ENCODE measurements at places on chromosomes 5 and 9.

GRCh38 chr9:30507166-30507565 lies 1877.3 kb upstream of the ACO1 start:
- no peak for DNase-seq

DNA sequence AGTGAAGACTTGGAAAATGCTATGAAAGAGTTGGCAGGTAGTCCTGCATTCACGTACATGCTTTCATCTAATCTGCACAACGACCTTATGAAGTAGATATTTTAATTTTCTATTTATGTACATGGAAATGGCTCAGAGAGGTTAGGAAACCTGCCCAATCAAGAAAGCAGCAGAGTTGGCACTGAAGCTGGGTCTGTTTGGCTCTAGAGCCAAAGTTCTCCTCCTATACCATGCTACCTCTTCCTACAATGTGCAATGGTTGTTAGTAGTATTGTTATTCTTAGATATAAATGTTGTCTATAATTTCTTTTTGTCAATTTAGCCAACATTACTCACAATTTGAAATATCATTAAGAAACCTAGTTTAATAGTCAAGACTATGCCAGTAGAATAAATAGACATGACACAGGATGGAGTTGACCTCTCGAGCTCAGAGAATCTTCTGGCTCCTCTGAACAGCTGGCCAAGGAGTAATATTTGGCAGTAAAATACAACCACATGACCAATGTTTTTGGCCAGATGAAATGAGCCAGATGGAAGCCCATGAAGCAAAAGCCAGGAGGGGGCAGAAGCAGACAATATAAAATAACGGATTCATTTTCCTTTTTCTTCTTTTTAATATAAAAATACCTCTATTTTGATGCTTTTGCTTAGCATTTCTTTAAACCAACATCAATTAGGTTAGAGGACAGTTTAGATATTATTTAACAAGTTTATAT lies 542.3 kb downstream of the PDE4D start:
- DNase-seq: no peak

DNA sequence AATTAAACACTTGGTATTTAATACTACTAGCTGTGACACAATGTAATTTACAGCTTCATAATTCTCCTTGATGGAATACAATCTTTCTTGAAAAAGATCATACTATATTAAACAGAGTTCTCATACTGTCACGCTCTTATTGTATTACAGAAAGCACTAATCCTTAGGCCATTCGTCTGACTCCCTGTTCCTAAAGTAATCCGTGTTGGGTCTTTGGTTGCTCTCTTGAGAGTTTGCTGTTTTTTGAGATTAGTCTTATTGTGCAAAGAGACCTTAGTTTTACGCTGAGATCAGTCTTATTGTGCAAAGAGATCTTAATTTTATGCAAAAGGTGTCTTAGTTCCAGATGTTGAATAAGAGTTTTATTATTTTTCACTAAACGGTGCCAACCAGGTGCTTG lies 190.6 kb downstream of the ISL1 start:
- no peak for DNase-seq

- no peak for DNase-seq
These were observed 303.2 kb downstream of the ACTL7B start for GRCh38 chr9:108552459-108553040.

GRCh38 chr9:121013911-121014310 lies 36.2 kb downstream of the C5 start:
- no peak for DNase-seq

DNA sequence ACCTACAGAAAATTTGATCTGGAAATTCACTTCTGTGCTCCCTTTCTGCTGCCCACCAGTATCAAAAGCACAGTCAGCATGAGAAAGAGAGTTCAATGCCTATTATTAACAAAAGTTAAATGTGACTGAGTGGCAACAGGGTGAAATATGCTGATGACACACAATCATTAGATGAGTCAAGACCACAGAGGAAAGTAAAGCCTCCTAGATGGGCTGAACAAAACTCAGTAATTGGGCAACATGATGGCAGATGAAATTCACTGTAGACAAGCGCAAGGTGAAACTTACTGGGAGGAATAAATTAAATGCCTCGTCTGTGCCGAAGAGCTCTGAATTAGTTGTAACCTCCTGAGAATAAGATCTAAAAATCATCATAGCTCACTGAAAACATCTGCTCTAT lies 752.8 kb downstream of the IRX1 start:
- DNase-seq: no peak

GRCh38 chr9:36842560-36843530 lies 191.2 kb downstream of the PAX5 start:
- DNase-seq: no peak

DNA sequence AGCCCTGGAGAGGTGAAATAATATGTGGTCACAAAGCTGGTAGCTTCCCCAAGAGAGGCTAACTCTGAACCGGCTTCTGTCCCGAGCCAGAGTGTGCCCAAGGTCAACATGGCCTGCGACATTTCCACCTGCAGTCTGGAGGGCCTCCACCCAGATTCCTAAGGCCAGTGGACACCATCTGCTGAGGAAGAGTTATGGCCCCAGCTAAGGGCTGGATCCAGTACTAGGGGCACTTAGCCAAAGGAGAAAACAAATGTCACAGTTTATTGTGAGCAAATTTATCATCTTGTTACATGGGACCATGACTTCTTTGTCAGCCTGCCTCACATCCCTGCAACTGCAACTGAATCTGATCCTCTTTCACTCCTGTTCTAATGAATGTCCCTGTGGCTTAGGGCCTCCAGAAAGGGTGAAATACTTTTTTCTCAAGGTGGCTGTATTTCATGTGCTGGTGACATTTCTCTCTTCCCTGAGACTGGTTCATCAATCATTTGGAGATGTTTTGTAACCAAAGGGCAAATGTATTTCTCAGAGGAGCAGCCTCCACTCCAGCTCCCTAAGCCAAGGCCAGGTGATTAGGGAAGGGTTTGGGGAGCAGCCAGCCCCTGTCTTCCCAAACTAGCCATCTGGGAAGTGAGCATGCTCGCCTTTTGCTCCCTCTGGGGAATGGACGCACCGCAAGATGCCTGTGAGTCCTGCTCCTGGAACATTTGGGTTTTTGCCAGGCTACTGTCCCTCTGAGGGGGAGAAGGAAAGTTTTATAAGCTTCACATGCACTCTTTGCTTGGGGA lies 148.3 kb downstream of the CMYA5 start:
- no peak for DNase-seq

DNA sequence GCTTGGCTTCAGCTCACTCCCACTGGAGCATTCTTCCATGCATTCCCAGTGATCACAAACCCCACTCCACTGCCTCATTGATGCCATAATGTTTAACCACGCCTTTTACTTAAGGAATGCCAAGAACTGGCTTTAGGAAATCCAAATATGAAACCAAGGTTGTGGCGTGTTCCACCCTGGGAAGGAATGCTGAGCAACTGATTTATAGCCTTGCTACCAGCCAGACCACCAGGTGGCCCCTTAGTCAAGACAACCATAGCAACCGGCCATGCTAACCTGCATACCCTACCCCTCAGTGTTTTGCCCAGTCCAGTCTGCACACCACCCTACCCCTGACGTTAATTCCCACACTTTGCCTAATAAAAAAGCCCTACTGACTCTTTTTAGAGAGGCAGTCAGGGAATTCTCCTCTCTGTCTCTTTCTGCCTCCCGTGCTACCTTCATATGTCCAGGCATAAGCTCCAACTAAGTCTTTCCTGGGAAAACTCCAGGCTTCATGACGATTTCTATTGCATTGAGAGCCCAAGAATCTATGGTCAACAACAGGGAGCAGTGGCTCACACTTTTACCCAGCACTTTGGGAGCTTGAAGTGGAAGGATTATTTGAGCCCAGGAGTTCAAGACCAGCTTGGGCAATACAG lies 27.0 kb upstream of the PRRC2B start:
- no peak for DNase-seq

- DNase-seq: no peak
These were observed 173.2 kb downstream of the DIRAS2 start for GRCh38 chr9:90469435-90469834.

- DNase-seq: no peak
These were observed 154.9 kb upstream of the VLDLR start for GRCh38 chr9:2466703-2467102.

GRCh38 chr5:170896779-170897178 lies 35.0 kb downstream of the RANBP17 start:
- no peak for DNase-seq

DNA sequence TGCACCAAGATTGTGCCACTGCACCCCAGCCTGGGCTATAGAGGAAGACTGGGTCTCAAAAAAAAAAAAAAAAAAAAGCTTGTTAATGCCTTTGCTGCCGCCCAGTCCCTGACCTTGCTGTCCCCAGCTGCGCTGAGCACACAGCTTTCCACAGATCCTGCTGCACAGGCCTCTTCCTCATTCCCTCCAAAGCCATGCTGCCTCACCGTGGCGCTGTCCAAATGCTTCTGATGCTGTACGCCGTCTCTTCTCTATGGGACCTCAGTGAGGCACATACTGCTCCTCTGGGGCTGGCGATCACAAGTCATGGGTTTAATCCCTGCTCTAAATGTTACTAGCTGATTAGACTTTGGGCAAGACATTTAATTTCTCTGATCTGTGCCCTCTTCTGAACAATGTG lies 234.1 kb downstream of the FBXL7 start:
- no peak for DNase-seq

- DNase-seq: no peak
These were observed 77.6 kb downstream of the SMIM15 start for GRCh38 chr5:61084658-61085057.

GRCh38 chr9:73153793-73154227 lies 2.1 kb downstream of the ANXA1 start:
- no peak for DNase-seq

GRCh38 chr5:150525163-150525562 lies 17.2 kb downstream of the NDST1 start:
- DNase-seq: no peak

GRCh38 chr5:95808686-95809413 lies 13.7 kb downstream of the GLRX start:
- peak; percentile 52 for DNase-seq

- DNase-seq: no peak
These were observed 18.0 kb upstream of the ATP10B start for GRCh38 chr5:160869989-160870521.

DNA sequence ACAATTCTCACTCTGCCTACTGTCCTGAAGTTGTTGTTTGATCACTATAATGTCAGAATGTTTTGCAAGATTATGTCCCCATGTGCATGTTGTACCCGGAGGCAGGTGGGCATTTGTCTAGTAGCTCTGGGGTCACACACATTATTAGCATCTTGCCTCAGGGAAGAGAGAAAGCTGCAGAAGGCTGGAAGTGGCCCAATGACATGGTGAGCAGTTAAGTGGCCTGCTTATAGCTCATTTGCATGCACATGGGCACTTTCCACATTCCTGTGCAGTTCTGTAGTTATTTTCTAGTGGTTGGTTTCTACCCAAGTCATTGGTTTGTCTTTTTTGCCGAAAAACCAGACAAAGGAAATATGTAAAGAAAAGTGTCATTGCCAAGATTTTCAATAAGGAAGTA lies 80.9 kb downstream of the MAP1B start:
- no peak for DNase-seq

DNA sequence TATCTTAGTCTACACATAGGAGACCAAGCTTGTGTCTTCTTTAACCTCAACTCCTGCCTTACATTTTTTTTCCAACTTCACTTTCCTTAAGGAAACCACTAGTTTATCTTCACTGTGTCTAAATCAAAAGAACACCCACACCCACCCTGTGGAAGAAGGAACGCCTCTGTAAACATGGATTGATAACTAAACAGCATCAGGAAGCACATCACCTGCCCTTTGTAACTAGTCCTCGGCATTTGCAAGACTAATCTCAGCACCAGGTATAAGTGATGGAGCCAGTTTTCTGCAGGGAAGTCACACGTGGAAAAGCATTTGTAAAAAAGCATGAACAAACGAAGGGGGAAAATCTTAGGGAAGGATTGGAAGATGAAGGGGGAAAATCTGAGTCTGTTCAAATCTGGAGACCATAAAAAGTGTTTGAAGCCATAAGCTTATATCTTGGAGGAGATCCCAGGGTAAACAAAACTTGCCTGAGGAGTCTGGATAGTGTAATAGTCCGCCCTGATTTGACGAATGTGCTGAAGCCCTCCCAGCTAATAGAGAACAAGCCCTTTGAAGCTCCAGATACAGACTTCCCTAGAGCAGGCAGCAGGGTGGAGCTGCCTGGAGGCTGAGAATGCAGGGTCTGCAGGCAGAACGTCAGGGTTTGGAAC lies 117.3 kb upstream of the LHFPL2 start:
- DNase-seq: no peak

GRCh38 chr5:54990841-54991258 lies 5.5 kb upstream of the ESM1 start:
- no peak for DNase-seq

DNA sequence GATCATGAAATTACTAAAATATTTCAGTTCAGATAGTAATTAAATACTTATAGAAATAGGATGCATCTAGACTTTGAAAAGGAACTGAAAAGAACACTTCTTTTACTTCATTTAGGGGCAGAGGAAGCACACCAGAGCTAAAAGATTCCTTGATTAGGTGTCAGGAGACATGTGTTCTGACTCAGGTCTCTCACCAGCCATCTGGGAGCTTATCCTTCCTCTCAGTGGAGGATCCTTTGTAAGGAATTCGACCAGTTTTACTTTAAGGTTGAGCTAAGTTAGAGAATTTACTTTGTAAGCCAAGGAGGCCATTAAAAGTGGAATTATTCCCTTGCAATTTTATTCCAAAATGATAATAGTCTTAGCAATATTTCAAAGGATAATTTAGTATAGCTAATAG lies 16.7 kb downstream of the VCAN start:
- DNase-seq: no peak

GRCh38 chr9:1938675-1939170 lies 76.4 kb upstream of the SMARCA2 start:
- no peak for DNase-seq

DNA sequence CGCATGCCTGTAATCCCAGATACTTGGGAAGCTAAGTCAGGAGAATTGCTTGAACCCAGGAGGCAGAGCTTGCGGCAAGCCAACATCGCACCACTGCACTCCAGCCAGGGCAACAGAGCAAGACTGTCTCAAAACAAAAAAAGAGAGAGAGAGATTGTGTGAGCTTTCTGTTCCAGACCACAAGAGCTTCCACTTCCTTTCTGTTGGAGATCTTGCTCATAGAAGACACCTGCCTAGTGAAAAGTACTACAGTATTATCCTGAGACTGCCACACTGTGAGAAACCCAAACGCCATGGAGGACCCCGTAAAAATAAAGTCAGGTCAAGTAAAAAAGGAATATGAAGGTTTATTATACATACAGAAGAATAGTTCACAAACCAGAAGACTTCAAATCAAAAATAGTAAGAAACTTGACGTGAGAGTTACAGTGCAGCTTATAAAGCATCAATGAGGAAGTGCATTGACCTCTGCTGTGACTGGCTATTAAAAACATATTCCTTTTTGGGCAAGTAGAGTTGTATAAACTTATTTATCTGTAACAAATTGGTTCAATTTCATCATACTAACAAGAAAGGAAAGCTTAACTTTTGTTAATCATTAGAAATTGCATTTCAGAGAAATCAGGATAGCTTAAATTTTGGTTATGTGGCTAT lies 4.3 kb upstream of the EMB start:
- no peak for DNase-seq

All from stimulated activated CD4-positive, alpha-beta T cell treated with anti-CD3 and anti-CD28 coated beads, Interleukin-1b, Interleukin-23, amount 100 ng/mL, for 24 hours (primary cell).